ENCODE measurements at places on chromosomes 13 and 19.

DNA sequence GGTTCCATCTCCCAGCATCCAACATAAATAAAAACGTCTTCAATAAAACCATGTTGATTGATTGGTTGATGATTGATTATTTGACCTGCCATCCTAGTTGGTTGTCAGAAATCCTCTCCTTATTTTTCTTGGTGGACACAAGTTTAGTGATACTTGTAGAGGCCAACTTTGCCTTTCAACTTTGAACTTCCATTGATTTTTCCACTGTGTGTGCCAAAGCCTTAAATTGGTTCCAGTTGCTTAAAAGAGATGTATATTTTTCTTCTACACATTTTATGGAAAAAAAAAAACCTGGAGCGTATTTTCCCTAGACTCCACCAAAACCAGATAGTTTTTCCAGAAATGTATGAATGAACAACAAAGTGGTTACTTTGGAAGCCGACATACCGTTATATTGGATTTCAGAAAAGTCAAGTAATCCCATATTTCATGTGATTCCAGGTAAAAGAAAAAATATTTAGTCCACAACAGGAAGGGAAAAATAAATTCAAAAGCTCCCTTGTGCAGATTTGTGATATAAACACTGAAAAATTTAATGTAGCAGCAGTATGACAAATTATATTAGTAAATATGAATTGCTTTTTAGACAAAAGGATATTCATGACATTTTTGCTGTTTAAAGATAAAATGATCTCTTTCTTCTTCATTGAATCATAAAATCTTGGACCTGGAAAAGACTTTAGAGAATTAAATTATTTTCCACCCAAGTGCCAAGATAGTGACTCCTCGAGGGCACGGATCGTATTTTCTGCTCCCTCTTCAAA lies 85.2 kb downstream of the MBNL2 start:
- no peak for DNase-seq

GRCh38 chr13:34738254-34738992 lies 203.6 kb upstream of the NBEA start:
- no peak for DNase-seq

GRCh38 chr13:93851236-93851635 lies 624.6 kb downstream of the GPC6 start:
- DNase-seq, result no peak

- no peak for DNase-seq
These were observed 791 bp downstream of the TMED1 start for GRCh38 chr19:10835089-10835753.

DNA sequence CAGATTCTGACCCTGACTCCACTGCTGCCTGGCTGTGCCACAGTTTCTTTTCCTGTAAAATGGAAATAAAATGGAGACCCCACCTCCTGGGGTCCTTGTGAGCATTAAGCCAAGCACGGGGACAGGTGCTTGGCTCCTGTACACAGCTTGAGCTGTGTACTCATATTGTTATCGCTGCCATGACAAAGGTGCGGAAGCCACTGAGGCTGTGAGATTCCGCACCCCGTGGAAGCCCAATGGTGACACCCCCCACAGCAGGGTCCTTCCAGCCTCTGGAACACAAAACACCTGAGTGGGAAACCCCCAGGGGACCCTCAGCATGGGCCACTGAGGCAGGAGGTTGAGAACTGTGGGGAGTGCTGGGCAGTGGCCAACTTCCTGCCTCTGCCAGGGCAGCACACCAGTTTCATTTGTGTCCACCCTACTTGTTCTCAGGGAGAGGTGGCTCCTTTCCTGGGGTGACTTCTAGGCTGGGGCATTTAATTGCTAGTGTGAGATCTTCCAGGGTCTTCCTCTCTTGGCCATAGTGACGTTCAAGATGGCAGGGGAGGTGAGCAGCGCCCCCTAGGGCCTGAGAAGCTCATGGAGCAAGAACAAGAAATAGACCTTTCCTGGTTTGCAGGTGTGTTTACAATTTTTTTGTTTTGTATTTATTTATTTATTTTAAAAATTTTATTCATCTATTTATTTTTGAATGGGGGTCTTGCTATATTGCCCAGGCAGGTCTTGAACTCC lies 5.4 kb upstream of the JSRP1 start:
- DNase-seq, result peak; percentile 75

DNA sequence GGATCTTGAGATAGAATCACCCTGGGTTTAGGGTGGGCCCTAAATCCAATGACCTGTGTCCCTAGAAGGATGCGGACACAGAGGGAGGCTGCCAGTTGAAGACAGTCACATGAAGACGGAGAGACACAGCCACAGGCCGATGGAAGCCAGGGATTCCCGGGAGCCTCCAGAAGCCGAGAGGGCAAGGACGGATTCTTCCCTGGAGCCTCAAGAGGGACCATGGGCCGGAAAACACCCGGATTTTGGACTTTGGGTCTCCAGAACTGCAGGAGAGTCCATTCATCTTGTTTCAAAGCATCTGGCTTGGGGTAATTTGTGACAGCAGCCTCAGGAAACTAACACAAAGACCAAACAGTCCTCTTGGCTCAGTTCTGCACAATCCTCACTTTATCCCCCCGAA lies 2.3 kb downstream of the TMEM86B start:
- DNase-seq, result no peak

GRCh38 chr13:41470196-41470595 lies 12.8 kb downstream of the RGCC start:
- no peak for DNase-seq

GRCh38 chr13:23987331-23987894 lies 90.1 kb upstream of the C1QTNF9B start:
- DNase-seq, result no peak

GRCh38 chr19:57789288-57789687 lies 19.8 kb downstream of the ZNF586 start:
- no peak for DNase-seq

- DNase-seq, result no peak
These were observed 63.9 kb downstream of the POSTN start for GRCh38 chr13:37534676-37535075.

- DNase-seq, result no peak
These were observed 499 bp upstream of the KLK13 start for GRCh38 chr19:51065221-51065960.

- DNase-seq, result no peak
These were observed 24.6 kb upstream of the KLF12 start for GRCh38 chr13:74158571-74159352.

Measured in hematopoietic multipotent progenitor cell treated with erythropoietin and hydrocortisone succinate and interleukin-3 and kit ligand, for 6 days (in vitro differentiated cells).